ENCODE measurements at places on chromosomes 1 and 21.

DNA sequence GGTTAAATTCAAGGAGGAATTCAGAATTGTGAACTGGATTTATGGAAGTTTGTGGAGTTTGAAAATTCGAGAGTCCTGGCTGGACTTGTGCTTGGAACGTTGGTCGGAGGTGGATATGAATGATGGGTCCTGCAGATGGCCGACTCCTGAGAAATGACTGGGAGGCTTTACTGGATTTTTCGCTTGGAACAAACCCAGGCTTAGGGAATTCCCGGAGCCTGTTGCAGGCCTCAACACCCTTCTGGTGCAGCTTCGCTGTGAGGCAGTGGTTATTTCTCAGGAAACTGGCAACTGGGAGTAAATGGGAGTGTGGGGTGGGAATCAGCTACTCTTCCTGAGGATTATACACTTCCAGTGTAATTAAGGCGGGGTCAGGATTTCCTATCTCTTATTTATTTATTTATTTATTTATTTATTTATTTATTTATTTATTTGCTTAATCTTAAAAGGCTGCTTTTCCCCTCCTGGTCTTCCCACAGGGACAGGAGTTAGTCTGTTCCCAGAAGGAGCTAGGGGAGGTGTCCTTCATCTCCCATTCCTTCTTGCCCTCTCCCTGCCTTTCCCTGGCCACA lies 21.1 kb downstream of the MAPKAPK2 start:
- no peak for DNase-seq

DNA sequence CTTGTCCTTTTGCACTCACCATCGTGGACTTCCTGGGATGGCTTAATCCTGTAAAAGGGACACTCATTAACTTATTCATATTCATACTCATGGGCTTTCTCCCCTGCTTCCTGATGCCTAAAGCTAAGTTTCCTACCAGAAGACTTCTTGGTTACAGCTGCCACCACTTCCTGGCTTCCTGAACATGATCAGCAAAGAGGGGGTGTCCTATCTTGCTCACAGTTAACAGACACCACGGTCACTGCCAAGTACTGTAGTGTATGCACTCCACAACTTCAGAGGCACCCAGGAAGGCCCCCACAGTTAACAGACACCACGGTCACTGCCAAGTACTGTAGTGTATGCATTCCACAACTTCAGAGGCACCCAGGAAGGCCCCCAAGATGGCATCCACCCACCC lies 177.8 kb downstream of the SIPA1L2 start:
- DNase-seq, result no peak

DNA sequence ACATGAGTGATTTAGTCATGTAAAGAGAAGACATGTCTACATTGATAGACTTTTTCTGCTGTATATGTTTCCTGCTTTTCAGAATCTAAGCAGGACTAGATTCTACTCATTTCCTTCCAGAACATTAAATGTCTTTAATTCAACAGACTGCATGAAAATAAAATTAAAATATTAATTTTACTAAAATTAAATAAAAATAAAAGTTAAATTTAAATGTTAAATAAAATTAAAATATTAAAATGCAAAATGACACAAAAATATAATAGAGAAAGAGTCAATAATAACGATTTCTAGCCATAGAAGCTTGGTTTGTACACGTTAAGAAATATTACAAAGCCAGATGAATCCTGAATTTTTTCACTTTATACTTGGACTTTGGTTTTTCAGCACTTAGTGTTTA lies 552.8 kb upstream of the NR5A2 start:
- no peak for DNase-seq

DNA sequence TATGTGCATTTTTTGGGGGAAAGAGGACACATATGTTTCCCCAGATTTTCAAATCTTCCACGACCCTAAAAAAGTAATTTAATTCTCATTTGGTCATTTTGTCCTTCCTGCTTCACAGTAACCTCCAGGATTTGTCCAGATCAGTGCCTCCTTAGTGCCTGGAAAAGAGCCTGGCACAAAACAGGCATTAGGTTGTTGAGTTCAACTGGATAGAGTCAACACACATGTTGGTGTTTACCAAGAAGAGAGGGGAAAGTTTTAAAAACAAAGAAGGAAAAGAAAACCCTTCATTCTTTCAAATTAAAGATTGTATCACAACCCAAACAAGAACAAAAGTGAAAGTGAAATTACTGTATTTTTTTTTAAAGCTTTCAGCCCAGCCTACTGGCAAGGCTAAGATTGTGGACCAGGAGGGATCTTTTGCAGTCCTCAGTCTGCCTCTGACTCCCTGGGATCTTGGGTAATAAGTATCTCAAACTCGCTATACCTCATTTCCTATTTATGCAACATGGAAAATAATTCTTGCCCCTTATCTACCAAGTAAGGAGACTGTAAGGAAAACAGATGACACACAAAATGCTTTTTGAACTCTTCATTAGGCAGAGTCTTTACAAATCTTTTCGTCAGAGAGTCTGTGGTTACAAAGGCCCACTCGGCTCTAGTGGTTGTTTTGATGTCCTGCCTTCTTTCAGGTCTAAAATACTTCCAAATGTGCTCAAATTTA lies 57.8 kb downstream of the ZNF281 start:
- DNase-seq, result peak; percentile 98

GRCh38 chr1:227780101-227781044 lies 35.1 kb upstream of the PRSS38 start:
- DNase-seq, result no peak
